ENCODE measurements at places on chromosomes 1 and 21.

DNA sequence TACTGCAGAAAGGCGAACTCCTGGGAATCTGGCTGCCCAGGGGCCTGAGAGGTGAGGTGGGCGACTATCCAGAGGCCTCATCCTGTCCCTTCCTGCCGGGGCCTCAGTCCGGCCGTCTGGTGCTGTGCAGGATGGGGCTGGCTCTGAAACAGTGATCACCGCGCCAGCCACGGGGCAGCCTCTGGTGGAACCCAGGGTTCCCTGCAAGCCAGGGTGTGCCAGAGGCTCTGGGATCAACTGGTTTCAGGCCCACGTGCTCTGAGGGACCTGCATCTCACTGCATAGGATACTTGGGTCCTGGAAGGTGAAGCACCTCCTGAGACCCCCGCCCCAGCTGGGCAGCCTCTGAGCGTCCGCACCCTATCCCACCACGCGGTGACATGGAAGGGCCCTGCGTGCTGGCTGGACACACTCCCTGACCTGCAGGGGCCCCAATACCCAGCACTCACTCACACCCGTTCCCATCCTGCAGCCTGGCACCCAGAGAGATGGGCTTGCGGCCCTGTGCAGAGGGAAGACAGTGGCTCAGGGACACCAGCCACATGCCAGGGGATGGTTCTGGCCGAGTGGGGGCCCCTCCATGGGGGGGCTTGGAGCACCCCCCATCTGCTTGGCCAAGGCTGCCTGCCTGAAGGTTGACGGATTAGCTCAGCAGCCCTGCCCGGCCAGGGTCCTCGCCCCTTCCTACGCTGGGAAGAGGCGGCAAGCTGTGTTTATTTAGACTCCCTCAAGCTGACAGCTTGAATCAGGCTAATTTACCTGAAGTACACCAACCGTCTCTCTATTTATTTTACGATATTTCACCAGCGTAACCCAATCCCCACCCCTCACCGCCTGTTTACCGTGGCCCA is 64.3 kb upstream of the TTC34 start:
- no peak overlapping the region for H3K27ac ChIP-seq
- no peak overlapping the region for H3K4me3 ChIP-seq
- no peak for DNase-seq
- no peaks in the 10 kb centered on the region for H3K4me1 ChIP-seq

GRCh38 chr1:160342526-160342925 is 524 bp downstream of the COPA start:
- peaks cover 25% of the 10 kb centered on the region for H3K36me3 ChIP-seq
- peak overlapping the region; percentile 73 for H3K27ac ChIP-seq
- no peaks in the 10 kb centered on the region for H3K27me3 ChIP-seq
- peak overlapping the region; percentile 61 for H3K4me3 ChIP-seq
- H3K4me1 ChIP-seq = peaks cover 8% of the 10 kb centered on the region

GRCh38 chr1:225733254-225733653 is 44.4 kb upstream of the SRP9 start:
- no peak overlapping the region for H3K27ac ChIP-seq
- no peak for DNase-seq
- H3K27me3 ChIP-seq = no peaks in the 10 kb centered on the region
- H3K36me3 ChIP-seq = no peaks in the 10 kb centered on the region
- peaks cover 4% of the 10 kb centered on the region for H3K4me1 ChIP-seq

DNA sequence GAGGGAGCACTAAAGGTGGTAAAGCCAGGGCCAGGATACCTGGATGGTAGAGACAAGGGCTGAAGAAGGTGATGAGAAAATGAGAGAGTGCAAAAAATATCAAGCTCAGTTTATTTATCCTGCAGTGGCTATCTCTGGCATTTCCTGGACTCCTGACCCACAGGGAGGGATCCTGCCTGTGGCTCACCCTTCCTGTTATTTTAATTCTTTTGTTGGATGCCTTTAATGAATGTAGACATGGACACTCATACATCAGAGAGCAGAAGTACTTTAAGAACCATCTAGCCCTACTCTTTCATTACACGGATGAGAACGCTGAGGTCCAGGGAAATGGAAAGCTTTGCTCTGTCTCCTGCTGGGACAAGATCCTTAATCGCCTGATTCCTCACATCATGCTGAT is 20.6 kb downstream of the JUN start:
- H3K36me3 ChIP-seq = no peaks in the 10 kb centered on the region
- no peak for DNase-seq
- H3K27ac ChIP-seq = no peak overlapping the region
- no peak overlapping the region for H3K4me3 ChIP-seq

- H3K4me3 ChIP-seq = no peak overlapping the region
- no peaks in the 10 kb centered on the region for H3K4me1 ChIP-seq
- no peak for DNase-seq
- H3K27me3 ChIP-seq = no peaks in the 10 kb centered on the region
Observed at GRCh38 chr1:29584776-29585175, 348.5 kb downstream of the PTPRU start.

DNA sequence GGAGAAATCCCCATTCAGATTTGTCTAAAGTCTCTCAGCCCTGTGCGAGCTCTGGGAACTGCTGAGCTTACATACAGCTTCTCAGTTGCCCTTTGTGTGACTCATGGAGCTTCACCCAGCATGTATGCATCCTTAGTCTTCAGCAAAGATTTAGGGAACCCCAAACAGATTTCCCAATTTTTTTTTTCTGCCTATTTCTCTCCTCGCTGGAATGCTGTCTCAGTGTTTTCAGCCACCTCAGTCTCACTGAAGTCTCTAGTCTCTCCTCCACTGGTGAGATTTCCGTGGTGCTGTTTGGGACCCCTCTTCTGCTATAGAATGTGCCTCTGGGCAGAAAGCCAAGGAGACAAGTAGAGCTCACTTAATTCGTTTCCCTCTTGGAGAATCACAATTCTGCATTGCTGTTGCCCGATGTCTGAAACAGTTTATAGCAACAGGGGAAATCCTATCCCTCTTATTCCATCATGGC is 28.1 kb upstream of the TXLNA start:
- H3K27me3 ChIP-seq = no peaks in the 10 kb centered on the region
- no peaks in the 10 kb centered on the region for H3K4me1 ChIP-seq
- no peak overlapping the region for H3K27ac ChIP-seq
- H3K36me3 ChIP-seq = peaks cover 2% of the 10 kb centered on the region
- DNase-seq = no peak
- no peak overlapping the region for H3K4me3 ChIP-seq

Measured in pancreas (tissue), 10 donors.